ENCODE measurements at places on chromosomes 5 and 9.

- no peak for DNase-seq
Observed at GRCh38 chr5:149838881-149839739, 105.5 kb downstream of the PDE6A start.

DNA sequence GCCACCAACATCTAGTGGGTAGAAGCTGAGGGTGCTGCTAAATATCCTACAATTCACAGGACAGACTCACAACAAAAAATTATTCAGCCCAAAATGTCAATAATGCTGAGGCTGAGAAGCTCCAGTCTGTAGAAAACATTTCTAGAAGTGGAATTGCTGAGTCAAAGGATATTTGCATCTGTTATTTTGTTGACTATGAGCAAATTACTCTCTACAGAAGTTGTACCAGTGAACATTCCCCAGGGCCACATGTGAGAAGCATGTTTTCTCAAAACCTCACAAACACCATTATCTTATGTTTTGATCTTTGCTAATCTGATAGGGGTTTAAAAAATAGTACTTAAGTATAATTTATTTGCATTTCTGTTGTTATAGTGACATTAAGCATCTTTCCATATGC is 15.4 kb downstream of the ITK start:
- DNase-seq: no peak

- peak; percentile 13 for DNase-seq
Observed at GRCh38 chr5:99104538-99105132, 175.8 kb upstream of the CHD1 start.

DNA sequence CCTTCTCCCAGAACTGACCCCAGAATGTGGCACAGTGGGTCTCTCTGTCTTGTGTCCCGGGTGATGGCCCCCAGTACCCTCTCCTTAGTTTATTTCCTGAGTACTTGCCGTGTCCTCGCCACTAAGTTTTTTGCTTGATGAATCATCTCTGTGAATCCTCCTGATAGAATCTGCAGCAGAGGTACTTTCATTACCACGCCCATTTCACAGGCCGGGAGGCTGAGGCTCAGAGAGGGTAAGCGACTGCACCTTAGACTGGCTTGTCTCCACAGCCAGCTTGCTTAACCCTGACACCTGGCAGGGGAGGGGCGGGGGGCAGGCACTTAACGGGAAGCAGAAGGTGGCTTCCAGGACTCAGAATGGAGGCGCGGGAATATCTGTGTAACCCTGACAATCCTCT is 7.9 kb upstream of the IER5L start:
- no peak for DNase-seq

GRCh38 chr5:154267516-154267915 is 77.0 kb downstream of the GALNT10 start:
- DNase-seq: no peak
